Regular cardiac myocyte (primary cell): ENCODE measurements at places on chromosomes 2 and 18. TPM values are rescaled to one million over a fixed set of nuclear protein-coding genes. Genes with fewer than 3 reads are reported as not detected.

TLX2 gene
- under 0.01 TPM in 1 of 2 replicates, not detected in the other for total RNA-seq

CDH20 gene
- total RNA-seq = under 0.01 and 0.28 TPM in 2 replicates

CROCC2 gene
- total RNA-seq = not detected in 2 replicates

ZBTB7C gene
- total RNA-seq = under 0.01 TPM in 1 of 2 replicates, not detected in the other

VAMP8 gene
- 2.5 and 6.7 TPM in 2 replicates for total RNA-seq

PRPF40A gene
- 115 and 131 TPM in 2 replicates for total RNA-seq

UGT1A4 gene
- total RNA-seq = 0.28 TPM in 1 of 2 replicates, not detected in the other

GNLY gene
- not detected in 2 replicates for total RNA-seq

PAIP2B gene
- 0.58 and 1.1 TPM in 2 replicates for total RNA-seq

SMCHD1 gene
- total RNA-seq = 70.8 and 72.9 TPM in 2 replicates

COL3A1 gene
- total RNA-seq = 1,261 and 4,792 TPM in 2 replicates

PCARE gene
- not detected in 2 replicates for total RNA-seq

C2orf72 gene
- total RNA-seq = 0.38 and 5.1 TPM in 2 replicates

SLC5A7 gene
- not detected in 2 replicates for total RNA-seq

AP1S3 gene
- 18.0 and 28.0 TPM in 2 replicates for total RNA-seq
